NCI-H2171 (cell line): ENCODE measurements at places on chromosomes 7 and 10.

DNA sequence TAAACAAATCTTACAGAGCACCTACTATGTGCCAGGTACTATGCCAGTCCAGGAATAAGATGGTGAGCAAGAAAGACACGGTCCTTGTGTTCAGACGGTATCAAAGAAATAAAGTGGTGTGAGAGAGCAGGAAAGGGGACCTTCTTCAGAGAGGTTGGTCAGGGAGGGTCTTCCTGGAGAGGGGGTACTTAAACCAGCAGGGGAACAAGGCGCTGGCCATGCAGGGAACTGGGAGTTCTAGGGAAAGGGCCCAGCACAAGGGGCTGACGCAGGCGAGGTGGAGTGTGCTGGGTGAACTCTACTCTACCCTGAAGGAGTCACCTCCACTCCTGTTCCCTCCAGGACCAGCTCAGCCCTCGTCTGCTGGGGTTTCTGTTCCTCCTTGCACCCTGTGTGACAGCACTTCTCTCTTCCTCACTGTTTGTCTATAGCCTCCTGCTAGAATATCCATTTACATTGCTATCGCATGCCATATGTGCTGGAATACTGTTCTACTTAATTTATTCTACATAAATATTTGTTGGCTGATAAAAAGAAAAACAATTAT is 73.5 kb downstream of the AOAH start:
- DNase-seq: no peak

DNA sequence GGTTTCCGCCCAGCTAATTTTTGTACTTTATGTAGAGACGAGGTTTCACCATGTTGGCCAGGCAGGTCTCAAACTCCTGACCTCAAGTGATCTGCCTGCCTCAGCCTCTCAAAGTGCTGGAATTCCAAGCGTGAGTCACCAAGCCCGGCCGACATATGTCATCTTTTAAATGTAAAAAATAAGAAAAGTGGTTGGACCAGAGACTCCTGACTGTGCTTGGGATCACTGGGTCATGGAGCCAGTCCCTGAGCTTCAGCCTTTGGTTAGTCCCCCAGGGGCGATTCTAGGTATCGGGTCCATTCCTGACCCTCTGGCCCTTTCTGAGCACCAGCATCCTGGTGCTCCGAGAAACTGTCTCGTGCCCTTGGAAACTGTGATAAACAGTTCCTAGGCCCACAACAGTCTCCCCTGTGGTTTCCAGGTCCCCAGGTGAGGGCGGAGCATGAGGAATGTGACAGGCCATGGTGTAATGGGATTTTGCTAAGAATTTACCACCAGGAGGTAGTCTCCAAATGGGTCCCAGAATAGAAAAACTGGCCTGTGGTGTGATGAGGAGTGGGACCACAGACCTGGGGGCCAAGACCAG is 32.8 kb downstream of the UBTD1 start:
- DNase-seq: no peak

DNA sequence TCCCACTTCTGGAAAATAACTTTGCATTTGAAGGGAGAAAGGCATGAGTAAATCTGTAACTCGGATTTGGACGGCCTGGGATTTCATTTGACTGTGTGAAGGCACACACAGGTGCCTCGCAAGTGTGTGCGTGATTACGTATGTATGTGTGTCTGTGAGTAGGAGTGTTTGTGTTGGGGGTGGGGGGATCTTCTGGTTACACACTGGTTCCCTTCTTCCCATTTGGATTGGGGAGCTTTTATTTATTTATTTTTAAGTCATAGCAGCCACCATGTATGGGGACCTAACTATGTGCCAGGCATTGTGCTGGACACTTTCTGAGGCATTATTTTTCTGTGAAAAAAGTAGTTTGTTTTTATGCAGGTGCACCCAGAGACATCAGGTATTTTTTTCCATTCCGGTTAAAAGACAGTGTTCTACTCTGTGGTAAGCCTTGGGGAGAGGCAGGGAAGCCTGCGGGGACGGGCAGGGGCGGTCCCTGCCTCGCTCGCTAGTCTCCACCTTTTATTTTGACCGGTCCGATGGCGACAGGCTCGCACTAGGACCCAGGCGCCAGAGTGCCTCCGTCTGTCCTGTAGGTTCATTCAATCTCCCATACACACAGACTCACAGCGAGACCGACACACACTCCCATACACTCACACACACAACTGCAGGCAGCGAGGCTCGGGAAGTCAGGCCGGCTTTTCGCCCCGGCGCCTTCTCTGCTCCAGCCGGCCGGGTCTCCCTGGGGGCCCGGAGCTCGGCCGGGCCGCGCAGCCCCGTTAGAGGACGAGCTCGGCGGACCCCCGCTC is at the start of gene MXI1:
MXI1 (plus strand) TSS at position 595 of the 794 bp plus-strand sequence. CDS start 204 bp downstream, outside the sequence.
- peak; percentile 18 for DNase-seq

- DNase-seq: no peak
Observed at GRCh38 chr10:99917963-99918825, 91.6 kb downstream of the DNMBP start.

DNA sequence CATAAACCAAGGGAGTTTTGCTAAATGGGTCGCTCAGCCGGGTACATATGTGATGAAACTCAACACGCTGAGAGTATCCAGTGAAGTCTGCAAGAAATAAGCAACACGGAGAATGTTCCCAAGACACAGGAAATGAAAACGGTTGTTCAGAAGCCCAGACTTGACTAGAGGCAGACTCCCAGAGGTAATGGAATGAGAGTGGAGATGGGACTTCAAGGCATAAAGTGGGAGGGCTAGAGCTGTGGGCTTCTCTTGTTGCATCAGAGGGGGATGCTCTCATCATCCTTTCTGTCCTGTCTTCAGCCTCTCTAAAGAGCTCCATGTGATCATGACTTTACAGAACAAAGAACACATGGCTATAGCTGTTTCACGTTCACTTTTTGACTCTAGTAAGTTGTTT is 88.3 kb downstream of the BAMBI start:
- DNase-seq: no peak

GRCh38 chr7:4266270-4267040 is 415.6 kb upstream of the FOXK1 start:
- no peak for DNase-seq

- DNase-seq: no peak
Observed at GRCh38 chr10:89213191-89213808, 6.2 kb upstream of the CH25H start.

- no peak for DNase-seq
Observed at GRCh38 chr10:51422311-51423120, 276.9 kb downstream of the CSTF2T start.

DNA sequence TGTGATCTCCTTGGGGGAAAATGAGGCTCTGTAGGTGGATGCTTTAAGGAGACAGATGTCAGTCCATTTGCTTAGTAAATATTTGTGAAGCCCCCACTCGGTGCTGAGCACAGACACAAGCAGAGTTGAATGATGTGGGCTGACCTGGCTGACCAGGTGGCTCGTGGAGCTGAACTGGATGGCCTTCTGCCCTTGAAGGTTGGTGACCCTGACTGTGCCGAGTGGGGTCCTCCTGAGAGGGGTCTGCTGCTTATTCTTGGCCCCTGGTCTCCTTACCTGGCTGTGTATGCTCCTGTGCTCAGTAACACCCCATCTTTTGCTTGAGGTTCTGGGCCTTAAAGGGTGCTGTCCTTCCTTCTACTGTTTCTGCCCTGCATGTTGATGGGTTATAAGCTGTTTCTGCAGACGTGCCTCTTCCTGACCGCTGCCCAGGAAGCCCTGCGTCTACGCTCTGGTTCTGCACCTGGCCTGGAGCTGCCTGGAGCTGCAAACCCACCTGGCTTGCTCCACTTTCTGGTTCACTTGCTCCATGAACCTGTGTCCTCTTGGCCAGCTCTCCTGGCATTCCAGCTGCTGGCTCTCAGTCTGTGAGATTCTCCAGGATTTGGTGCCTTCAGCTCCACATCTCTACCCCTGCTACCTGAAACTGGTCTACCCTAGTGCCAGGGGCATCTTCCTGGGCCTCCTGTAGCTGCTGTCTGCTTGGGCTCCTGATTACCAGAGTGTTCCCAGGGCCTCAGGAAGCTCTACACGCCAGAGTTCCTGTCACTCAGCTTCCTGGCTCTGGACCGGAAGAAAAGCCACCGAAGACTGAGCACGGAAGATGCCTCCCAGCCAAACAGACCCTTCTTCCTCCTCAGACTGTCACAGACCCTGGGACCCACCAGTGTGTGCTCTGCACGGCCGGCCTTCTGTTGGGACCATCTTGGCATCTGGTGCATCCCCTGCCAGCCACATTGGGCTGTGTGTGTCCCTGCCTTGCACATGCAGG is 76.5 kb downstream of the ADCY1 start:
- DNase-seq: no peak

GRCh38 chr7:48171202-48171601 is at the start of gene ABCA13:
Gene ABCA13 (plus strand): TSS chr7:48171458. CDS start chr7:48171484, 26 bp downstream.
- no peak for DNase-seq

DNA sequence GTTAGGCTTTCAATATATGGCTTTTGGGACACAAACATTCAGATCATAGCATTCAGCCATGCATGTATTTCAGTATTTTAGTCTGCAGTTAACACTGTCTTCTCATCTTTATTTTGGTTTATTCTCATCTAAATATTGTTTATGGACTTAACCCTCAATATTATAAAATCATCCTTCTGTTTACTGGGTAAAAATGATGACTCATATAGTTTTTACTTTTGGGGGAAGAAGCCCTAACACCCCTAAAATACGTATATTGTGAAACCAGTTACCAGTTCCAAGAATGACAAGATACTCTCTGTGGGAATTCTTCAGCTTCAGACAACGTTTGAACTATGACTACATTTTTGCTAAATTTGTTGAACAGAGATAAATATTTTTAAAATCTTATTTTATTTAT is 505.4 kb downstream of the LRMDA start:
- DNase-seq: no peak

- DNase-seq: no peak
Observed at GRCh38 chr10:120929166-120929565, 78.0 kb downstream of the WDR11 start.

GRCh38 chr10:18665815-18666558 is 6.8 kb downstream of the ARL5B start:
- DNase-seq: no peak

DNA sequence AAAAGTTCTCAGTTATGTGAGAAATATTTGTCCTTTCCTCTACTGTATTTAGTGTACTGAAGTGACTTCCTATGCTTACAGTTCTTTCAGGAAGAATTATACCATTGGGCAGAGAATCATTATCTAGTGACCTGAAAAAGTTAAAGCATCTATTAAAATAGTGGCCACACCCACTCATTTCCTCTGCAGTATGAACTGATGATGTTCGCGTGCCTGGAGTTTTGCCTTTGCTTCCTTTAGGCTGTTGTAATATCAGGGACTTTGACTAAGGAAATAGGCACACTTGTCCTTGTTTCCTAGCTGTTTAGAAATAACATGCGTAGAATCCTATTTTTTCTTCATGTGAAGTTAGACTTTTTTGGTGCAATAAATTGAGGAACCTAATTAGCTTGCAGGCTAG is 100.7 kb downstream of the ZMYND11 start:
- DNase-seq: no peak

GRCh38 chr10:131657318-131657984 is 243.4 kb upstream of the PPP2R2D start:
- no peak for DNase-seq

GRCh38 chr10:65571011-65571570 is 1354.7 kb upstream of the LRRTM3 start:
- no peak for DNase-seq

DNA sequence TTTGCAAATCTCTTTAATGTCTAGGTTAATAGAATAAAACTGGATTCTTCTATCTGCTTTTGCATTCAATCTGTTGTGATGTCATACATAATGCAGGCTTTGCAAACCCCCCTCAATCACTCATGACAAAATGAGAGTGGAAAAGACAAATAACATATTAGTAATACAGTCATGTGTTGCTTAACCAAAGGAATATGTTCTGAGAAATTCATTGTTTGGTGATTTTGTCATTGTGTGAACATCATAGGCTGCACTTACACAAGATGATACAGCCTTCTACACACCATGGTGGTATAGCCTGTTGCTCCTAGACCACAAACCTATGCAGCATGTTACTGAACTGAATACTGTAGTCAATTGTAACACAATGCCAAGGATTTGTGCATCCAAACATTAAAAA is 87.3 kb upstream of the SEC61G start:
- DNase-seq: no peak

DNA sequence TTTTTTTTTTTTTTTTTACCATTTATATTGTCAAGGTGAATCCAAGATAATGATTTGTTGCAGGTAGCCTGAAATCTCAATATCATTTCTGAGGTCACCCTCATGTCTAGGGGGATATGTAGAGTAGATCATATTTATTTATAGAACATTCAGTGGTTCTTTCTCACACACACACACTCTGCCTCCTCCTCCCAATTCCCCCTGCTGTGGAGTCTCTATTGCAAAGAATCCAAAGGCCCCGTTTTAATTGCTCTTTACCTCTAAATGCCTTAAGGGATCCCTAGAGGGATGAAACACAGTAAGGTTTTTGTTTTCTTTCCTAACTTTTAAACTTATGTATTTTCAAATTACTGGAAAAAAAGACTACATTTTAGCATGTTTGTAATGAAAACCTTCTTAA is 170.0 kb downstream of the PRKG1 start:
- no peak for DNase-seq

DNA sequence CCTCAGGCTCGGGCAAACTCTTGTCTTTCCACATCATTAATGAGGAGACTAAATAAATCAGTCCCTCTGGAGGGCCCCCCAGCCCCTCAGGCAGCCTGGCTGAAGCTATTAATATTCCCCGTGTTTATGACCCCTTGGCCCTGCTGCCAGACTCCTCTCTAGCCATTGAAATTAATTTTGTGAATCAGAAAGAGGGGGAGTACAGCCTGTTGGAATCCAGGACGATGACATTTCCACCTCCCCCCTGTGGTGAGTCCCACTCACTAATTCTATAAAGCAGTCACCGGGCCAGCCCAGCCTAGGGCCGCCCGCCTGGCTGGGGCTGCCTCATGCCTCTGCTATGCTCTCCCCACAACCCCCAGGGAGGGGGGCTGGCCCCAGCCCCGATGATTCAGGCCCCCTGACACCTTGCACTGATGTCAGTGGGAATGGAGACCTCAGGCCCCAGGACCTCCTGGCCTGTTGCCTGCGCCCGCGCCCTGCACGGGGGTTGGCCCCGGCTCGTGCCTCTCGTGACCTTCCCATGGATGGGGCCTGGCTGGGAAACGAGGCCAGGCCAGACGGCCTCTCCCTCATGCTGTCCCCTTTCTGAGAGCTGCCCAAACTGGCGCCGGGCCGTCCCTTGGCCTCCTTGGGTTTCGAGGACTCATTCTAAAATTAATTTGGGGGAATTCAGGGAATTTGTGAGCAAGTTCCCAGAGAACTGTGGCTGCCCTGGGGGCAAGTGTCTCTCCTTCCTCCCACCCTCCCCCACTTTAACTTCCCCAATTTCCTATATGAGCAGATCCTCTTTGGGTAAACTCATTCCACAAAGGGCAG is 34.0 kb downstream of the TMEM270 start:
- DNase-seq: no peak
